NCI-H69 (cell line): ENCODE measurements at places on chromosomes 6 and 20.

DNA sequence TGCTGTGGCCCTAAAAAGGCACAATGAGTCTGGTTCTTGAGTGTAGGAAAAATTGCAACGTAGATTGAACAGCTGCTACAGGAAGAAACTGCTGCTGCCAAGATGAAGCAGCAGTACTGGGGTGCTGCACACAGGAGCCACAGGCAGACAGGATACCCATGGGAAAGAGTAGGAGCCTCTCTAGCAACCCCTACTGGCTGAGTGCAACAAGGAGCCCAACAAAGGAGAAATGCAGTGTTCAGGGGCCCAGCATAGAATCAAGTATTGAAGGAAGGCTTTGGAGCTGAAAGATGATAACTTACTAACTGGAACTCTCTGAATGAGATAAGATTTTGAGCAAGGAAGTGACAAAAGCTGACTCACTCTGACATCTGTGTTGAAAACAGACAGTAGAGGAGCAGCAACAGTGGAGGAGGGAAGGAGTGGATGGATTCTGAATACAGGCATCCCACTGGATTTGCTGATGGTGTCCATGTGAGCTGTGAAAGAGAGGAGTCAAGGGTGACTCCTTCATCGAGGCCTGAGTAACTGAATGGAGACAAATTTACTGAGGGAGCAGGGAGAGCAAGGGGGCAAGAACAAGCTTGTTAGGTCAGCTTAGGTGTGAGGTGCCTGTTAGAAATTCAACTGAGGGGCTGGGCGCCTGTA, 534.7 kb upstream of the JARID2 start:
- DNase-seq = peak; percentile 68

- no peak for DNase-seq
These were observed 5.1 kb downstream of the SLC13A3 start for GRCh38 chr20:46646122-46646521.

- DNase-seq = peak; percentile 99
These were observed 93.3 kb downstream of the CD83 start for GRCh38 chr6:14210663-14211561.

- DNase-seq = peak; percentile 84
These were observed 309.0 kb upstream of the CHD6 start for GRCh38 chr20:41927189-41927588.

DNA sequence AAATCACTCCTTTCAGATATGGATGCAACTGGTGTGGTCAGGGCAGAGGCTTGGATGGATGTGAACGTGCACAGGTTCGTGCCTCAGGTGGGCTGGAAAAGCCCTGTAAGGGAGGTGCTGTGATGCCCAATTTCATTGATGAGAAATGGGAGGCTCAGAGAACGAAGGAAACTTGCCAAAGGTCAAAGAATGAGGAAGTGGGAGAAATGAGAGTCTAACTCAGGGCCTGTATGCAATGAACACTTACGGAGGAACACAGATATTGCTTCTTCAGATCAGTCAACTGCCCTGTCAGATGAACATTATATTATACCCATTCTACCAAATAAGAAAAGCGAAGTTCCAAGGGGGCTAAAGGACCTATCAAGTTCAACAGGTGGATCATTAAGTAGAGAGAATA, 134.7 kb downstream of the RCAN2 start:
- no peak for DNase-seq

GRCh38 chr6:156857573-156857972, 80.4 kb downstream of the ARID1B start:
- DNase-seq = no peak

DNA sequence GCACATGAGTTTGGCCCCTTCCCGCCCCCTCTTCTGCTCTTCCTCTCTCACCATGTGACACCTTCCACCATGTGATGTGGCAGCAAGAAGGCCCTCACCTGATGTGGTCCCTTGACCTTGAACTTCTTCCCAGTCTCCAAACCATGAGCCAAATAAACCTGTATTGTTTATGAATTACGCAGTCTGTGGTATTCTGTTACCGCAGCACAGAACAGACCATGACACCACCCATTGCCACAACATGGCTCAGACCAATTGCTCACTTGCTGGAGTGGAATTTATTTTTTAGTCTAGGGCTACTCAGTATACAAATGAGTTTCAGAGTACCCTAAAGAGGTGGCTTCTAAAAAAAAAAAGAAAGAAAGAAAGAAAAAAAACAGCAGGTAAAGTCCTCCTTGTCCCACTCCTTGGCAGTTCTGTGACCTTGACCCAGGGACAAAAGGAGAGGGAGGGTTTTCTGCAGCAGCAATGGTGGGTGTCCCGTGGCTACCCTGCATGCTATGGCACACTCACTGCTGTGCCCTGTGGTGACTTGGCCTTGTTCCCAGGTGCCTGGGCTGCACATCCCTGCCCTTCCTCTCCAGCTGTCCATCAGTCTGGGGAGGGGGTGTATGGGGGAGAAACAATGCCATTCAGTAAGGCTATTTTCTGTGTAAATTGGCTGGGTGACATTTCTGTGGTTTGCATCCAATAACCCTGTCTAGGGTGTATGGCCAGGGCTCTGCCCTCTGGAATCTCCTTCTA, 5.4 kb upstream of the VSX1 start:
- peak; percentile 94 for DNase-seq

DNA sequence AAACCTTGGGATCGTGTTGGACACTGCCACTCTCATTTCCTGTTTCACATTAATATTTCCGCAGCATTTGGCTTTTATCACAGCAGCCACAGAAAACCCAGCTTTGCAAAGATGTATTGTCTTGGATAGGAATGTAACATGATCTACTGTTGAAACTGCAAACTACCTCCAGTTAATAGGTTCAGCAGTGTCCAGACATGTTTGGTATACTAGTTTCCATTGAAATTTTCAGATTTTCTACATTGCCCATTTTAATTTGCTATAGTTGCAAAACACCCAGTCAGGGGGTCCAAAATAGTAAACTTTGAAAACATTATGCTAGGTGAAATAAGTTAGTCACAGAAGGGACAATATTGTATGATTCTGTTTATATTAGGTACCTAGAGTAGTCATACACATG, 3.3 kb downstream of the ANKRD6 start:
- peak; percentile 81 for DNase-seq

DNA sequence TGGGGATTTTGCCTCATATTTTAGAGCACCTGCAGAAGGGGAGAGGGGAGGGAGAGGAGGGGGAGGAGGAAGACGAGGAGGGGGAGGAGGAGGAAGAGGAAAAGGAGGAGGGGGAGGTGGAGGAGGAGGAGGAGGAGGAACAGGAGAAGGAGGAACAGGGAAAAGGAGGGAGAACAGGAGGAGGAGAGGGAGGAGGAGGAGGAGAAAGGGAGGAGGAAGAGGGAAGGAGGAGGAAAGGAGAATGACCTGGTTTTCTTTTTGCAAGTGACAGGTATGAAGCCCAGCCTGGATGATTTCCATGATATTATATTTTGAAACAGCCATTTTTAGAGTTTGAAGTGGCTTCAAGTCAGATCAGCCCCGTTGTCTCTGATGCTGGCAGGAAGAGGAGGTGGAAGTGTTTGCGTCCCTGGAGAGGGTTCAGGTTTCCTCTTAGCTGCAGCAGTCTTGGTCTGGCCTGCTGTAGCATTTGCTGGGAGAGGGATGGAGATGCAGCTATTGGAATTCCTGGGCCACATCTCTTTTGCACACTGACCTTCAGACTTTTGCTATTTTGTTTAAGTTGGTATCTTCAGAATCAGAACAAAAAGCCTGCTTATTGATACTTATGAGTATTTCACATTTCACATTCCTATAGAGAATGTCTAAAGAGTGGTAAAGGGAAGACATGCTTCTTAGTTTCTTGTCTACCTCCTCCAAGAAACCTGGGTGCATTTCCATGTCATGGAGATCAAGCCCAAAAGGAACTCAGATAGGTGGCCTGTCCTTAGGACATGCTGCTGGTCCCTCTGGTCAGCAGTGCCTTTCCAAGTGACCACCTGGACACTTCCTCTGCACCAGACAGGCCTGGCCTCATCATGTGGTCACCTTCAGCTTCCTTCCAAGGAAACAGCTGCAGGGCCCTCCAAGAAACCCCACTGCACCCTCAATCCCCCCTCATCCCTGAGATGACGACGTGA, 54.3 kb upstream of the IYD start:
- peak; percentile 51 for DNase-seq

GRCh38 chr6:88785478-88785877, 177.9 kb downstream of the RNGTT start:
- DNase-seq = peak; percentile 15

GRCh38 chr6:122839906-122840305, 50.8 kb downstream of the SMPDL3A start:
- no peak for DNase-seq

DNA sequence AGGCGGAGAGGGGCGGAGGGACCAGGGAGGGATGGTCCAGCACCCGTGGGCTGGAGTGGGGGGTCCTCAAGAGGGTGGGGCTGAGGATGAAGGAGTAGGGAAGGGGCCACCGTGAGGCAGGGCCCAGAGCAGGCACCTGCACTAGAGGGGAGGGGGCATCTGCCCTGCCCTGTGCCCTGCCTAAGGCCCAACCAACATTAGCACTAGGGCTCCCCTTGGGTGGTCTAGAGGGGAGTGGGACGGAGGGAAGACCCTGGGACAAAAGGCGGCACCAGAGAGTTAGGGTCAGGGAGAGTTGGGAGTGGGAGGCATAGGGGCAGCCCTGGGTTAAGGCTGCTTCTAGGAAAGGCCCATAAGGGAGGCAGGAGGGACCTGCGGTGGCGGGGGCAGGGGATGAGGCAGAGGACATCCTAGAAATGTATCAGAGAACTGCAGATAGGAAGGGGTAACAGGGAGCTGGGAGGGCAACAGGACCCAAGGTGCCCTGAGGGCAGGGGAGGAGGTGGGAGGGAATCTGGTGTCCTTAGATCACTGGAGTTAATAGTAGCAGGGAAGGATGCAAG, 24.5 kb downstream of the HLA-F start:
- DNase-seq = no peak

DNA sequence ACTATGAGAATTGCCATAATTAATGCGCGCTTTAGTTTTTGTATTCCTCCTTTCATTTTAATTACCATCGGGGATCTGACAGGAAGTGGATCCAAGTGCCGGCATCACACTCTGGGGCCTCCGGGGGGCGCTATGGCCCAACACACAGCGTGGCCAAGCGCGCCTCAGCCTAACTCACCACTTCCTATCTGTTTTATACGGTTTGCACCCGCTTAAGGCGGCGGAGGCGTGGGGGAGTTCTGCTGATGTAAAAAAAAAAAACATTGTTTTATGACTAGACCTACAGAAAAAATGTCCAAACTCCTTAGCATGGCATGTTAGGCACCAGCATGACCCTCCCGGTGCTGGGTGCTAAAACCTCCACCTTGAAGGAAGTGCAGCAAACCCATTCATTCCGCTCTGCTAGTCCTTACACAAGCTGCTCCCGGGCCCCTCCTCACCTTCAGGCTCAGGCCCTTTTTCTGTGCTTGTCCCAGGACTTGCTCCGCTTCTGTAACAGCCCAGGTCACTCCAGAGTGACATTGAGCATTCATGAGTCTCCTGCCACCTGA, 4.5 kb upstream of the EBF4 start:
- DNase-seq = peak; percentile 74

GRCh38 chr20:6767536-6768227, at the start of gene BMP2:
TSS of gene BMP2 (plus strand) at chr20:6767686. CDS start at chr20:6770127, 2,441 bp downstream.
- DNase-seq = peak; percentile 94

GRCh38 chr6:163659803-163660202, 245.3 kb downstream of the QKI start:
- DNase-seq = no peak

DNA sequence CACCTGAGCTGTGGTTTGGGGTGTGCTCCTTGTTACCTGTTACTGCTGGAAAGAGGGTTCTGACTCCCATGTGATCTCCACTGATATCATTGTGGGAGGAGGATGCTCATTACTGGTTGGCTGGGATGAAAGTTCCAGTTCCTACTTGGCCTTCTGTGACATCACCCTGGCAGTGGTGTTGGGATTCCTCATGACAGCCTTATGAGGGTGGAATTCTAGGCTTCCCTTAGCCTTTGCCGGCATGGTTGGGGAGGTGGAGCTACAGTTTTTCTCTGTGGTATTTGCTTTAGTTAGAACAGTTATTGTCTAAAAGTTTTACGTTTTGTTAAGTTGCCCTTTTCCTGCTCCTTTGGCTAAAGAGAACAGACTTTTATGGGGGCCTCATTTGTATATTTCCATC, 112.1 kb downstream of the AFG1L start:
- DNase-seq = no peak

DNA sequence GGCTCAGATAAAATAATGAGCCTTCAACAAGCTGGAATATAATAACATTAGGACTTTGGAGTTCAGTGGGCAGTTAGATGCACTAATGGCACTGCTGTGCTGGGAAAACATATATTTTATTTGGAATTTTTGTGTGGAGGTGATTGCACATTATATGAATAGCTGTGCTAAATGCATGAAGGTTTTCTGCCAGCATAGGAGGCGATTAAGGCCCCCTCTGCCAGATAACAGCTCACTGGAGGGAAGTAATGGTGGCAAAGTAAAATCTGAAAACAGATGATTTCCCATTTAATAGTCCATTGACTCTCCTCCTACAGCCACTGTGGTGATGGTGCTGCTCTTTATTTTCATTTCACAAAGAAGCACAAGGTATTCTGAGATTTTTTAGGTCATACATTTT, 326.0 kb downstream of the GRIK2 start:
- DNase-seq = no peak

DNA sequence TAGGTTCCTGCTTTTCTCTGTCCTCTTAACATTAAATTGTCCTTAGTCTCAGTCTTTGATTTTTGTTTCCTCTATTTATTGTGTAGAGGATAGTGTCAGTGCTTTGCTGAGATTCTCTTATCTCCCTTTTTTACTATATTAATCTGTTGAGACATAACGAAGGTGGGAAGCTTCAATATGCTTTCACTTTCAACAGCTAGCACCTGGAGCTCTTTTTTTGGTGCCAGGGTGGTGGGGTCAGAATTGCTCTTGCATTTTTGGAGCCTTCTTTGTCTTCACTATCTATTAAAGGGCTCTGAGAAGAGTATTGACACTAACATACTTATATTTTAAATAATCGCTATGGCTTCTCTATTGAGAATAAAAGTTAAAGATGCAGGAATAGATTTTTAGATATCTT, 97.1 kb upstream of the EPHA7 start:
- DNase-seq = no peak

DNA sequence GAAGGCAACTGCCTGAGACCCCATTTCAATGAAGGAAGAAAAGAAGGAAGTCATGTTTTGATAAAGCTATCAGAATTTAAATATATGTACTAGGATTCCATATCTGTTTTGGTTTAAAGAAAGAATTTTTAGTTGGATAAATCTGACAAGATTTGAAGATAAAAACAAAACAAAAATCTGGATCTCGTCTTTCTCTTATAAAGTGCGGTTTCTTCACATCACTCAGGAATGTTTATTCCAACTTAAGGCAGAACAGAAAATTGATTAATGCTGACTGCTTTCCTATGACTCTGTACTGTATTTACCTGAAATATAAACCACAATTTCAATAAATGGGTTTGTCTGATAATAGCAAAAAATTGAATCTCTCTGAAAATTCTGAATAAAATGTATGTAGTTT, 439.7 kb downstream of the RFPL4B start:
- DNase-seq = no peak

DNA sequence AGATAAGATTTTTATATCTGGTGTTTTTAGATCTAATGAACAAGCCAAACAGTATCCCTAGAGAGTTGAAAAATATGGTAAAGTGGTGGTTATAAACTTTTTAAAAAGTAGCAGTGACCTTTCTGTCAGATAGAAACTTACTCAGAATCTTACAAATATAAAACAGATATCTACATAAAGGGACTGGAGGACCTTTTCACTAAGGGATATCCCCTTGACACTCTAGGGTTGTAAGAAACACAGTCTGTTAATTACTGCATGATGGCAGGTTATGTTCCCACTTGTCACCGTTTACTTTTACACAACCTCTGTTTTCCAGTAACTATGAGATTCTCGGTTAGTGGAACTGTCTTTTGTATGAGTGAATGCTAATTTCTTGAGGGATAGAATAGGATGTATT, 11.5 kb downstream of the CFAP206 start:
- DNase-seq = no peak
